ENCODE measurements at places on chromosomes 1 and 21.

DNA sequence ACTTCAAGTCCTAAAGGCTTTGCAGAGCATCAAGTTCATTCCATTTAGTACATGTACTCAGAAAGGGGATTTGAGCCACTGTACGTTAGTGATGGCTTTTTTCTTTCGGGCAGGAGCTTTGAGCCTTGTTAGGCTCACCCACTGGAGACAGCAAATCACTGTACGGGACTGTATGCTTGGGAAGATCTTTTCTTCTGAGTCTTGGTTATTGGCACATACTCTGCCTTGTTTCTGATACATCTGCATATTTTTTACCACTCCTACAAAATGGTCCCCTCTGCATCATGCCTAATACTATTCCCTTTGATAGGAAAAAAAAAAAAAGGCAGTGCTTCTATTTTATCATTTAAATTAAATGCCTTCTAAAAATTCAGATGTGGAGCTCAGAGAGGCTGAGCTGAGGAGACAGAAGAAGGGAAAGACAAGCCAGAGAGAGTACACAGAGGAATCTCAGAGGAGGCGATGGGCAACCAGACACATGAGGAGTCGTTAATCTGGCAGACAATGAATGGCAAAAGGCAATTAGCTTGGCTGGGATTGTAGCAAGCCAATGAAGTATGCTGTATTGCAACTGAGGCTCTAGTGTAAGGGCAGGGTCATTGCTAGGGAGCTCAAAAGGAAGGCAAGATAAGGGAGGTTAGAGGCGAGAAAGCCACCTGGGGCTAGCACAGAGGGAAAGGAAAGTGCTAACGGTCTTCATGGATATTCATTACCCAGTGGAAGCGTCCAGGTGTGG lies 39.4 kb downstream of the PHC2 start:
- DNase-seq: no peak

GRCh38 chr21:33800753-33801423 lies 114.7 kb downstream of the ATP5PO start:
- no peak for DNase-seq

DNA sequence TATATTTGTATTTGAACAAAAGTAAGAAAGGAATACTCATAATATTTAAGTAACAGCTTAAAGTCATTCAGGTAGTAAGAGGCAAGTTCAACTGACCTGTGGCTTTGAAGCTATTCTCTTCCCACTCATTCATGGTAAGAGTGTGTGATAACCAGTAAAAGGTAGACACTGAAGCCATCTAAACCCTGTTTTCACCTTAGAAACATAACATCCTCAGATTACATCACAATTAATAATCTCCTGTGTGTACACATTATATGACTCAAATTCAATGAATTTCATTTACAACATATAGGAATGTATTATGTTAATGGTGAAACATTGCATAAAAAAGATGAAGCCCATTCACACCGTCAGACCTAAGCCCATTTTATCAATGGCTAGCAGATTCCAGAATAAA lies 364.8 kb upstream of the SNX7 start:
- no peak for DNase-seq

- no peak for DNase-seq
These were observed 22.6 kb downstream of the PDXK start for GRCh38 chr21:43741423-43742096.

GRCh38 chr1:40712997-40713396 lies 21.5 kb downstream of the NFYC start:
- DNase-seq: peak; percentile 1

GRCh38 chr1:63913533-63913932 lies 139.7 kb downstream of the ROR1 start:
- DNase-seq: no peak

DNA sequence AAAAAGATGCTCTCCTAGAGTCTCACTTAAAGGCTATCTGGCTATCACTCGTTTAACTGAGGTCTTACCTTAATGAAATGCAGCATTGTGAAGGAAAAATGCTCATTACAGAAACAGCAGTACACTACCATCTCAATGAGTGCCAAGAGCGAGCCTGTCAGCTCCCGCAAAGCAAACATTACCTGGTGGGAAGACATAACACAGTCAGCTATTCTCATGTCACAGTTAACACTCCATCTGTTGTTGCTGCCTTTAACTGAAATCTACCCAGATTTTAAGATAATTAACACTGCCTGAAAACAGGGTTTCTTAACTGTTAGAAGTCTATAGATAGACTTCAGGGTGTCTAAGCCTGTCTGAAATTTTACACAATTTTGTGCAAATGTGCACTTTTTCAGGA lies 39.1 kb downstream of the PCSK9 start:
- no peak for DNase-seq

DNA sequence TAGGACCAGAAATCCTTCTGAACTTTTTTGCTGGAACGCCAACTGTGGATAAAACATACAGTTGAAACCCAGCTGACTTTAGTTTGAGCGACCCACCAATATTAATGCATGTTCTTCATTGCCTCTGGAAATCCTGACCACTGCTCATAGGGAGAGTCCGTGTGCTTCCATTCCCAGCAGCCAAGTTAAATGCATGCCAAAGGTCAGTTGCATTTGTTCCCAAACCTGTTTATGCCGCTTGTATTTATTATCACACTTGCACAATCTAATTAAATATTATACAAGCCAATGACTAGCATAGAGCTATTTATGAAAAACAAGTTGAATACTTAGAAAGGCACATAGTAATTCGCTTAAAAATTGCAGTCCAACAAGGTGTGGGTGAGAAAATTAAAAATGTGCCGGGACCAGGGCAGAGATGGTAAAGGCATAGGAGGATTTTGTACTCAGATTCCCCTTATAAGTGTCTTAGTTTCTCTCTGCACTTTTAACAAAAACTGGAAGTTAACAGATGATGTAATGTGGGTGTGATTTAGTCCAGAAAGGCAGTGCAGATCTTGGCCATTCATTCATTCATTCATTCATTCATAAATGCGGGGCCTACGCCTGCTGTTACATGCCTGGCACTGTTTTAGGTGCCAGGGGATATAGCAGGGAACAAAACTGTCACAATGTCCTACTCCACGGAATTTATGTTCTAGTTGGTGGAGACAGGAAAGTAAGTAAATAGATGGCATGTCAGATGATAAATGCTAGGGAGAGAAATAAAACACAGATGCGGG lies 99.7 kb downstream of the PRDM2 start:
- no peak for DNase-seq

- no peak for DNase-seq
These were observed 8.9 kb downstream of the HYI start for GRCh38 chr1:43444836-43445235.

DNA sequence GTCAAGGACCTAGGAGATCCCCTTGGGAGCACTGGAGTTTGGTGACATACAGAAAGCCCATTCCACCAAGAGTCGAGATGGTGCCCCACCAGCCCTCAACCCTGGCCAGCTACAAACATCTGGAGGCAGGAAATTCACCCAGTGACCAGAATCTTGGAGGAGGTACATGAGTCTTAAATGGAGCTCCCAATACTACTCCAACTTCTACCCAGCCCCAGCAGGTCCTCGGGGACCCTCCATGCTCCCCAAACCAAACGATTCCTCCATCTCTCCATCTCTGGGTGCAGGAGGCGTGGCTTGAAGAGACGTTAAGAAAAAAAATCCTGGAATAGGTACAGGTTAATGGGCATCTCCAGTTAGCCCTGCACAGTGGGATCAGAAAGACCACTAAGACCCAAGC lies 5.5 kb upstream of the RASSF5 start:
- no peak for DNase-seq

DNA sequence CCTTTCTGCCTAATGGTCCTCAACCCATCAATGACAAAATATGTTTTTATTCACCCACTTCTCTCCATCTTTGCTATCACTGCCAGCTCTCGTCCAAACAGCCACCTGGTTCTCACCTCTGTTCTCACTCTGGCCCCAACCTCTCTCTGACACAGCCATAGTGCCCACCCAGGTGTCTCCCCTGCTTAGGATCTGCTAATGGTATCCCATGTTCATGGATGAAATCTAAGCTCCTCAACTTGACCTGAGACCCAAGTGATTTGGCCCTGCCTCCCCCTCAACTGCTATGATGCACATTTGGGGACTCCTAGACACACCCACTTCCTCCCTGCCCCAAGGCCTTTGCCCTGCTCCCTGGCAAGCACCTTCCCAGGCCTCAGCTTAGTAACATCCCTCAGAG lies 25.9 kb downstream of the KIF17 start:
- DNase-seq: no peak

GRCh38 chr21:37348664-37349063 lies 17.9 kb upstream of the DYRK1A start:
- DNase-seq: no peak

- no peak for DNase-seq
These were observed 132.2 kb downstream of the GLUL start for GRCh38 chr1:182259229-182259872.

DNA sequence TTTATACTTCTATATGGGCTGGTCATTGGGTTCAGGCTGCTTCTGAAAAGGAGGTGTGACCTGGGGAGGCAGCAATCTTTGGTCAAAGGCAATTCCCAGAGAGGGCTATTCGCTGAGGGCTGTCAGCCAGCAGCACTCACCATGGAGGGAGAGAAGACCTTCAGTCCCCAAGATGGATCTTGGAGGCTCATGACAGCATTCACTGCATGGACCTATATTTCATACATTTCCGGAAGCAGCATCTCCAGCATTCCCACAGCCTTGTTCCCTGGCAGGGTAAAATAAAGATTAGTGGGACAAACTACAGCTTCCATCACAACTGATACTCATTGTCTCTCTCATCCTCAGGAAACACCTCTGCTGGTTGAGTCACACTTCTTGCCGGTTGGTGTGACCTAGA lies 146.6 kb downstream of the CNIH3 start:
- no peak for DNase-seq

- no peak for DNase-seq
These were observed 32.7 kb downstream of the C1orf21 start for GRCh38 chr1:184419350-184420161.
